ENCODE measurements at places on chromosomes 13 and 19.

GRCh38 chr13:51950722-51951121 is 60.5 kb downstream of the ATP7B start:
- DNase-seq: no peak

DNA sequence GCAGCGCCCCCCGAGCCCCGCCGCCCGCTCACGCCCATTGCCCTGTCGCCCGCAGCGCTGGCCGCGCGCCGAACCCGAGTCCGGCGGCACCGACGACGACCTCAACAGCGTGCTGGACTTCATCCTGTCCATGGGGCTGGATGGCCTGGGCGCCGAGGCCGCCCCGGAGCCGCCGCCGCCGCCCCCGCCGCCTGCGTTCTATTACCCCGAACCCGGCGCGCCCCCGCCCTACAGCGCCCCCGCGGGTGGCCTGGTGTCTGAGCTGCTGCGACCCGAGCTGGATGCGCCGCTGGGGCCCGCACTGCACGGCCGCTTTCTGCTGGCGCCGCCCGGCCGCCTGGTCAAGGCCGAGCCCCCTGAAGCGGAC is 518 bp downstream of the KLF2 start:
- peak; percentile 31 for DNase-seq

GRCh38 chr19:30910485-30911240 is 438.6 kb downstream of the TSHZ3 start:
- DNase-seq: no peak

DNA sequence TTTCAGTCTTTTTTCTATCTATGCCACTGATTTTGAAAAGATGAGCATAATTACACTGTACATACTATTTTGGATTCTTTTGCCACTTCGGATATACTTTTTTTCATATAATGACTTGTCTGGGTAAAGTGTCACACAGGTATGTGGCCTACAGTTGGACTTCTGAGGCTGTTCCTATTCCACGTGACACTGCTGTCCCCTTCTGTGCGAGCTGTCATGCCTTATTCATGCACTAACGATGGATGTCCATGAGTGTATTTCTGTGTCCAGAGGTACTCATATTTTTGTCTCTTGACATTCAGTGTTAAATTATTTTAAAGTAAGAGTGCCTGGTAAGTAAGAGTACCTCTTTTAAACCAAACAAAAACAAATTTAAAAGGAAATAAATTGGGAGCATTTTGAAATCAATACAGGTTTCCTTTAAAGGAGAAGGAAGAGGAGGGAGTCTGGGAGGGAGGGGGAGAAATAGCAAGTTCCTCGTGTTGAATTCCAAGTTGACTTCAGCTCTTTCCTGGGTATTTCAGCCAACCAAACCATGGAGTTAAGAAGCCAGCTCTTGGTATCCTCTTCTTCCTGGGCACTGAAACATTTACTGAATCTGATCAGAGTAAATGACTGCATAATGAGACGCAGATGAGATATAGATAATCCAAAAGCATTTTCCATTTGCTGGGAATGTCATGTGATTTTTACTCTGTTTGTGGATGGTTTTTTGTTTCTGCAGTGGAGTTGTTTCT is 61.3 kb downstream of the TNFRSF19 start:
- DNase-seq: no peak

GRCh38 chr13:102847272-102848234 is 1.7 kb downstream of the ERCC5 start:
- peak; percentile 41 for DNase-seq

DNA sequence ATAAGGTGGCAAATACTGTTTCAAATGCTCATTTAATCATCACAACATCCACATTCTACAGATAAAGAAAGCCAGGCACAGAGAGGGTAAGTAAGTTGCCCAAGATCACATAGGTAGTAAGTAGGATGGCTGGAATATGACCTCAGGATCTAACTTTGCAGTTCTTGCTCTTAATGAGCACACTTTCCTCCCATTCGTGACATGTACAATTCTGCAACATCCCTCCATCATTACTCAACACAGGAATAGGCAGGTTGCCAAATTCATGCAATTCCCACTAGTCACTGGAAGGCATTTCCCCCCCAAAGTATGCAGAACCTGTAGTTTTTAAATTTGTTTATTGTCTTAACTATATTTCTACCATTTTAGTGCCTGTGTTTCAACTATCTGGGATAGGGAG is 109.2 kb downstream of the OLFM4 start:
- peak; percentile 21 for DNase-seq

GRCh38 chr13:95447814-95448213 is 104.7 kb upstream of the CLDN10 start:
- DNase-seq: no peak

DNA sequence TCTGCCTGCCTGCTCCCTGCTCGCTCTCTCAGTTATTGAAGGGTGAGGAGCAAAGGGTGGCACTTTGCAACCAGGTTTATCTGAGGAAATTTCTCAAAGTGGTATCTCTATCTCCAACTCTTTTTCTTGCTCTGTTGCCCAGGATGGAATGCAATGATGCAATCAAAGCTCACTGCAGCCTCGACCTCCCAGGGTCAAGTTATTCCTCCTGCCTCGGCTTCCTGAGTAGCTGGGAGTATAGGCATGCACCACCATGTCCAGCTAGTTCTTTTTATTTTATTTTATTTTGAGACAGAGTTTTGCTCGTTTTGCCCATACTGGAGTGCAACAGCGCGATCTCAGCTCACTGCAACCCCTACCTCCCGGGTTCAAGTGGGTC is 4.9 kb downstream of the ACTMAP start:
- DNase-seq: no peak

- peak; percentile 73 for DNase-seq
These were observed 19.6 kb upstream of the C19orf33 start for GRCh38 chr19:38284422-38284821.

DNA sequence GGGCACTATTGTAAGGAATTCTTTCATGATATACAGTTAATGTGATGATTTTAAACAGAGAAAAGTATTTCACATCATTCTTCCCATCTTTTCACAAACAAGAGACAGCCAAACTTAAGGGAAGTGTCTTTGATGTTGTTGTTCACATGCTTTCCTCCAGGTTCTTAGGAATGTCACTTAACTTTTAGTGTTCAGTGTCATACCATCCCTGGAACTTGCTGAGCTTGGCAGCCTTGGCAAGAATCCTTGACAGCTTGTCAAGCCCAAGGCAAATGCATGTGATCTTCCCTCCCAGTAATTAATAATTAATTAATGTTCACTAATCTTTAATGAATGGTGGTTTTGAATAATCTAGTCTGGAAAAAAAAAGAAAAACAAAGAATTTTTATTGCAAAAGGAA is 727.9 kb upstream of the PRR20A start:
- DNase-seq: no peak

GRCh38 chr13:75368167-75368566 is 113.8 kb downstream of the TBC1D4 start:
- no peak for DNase-seq

DNA sequence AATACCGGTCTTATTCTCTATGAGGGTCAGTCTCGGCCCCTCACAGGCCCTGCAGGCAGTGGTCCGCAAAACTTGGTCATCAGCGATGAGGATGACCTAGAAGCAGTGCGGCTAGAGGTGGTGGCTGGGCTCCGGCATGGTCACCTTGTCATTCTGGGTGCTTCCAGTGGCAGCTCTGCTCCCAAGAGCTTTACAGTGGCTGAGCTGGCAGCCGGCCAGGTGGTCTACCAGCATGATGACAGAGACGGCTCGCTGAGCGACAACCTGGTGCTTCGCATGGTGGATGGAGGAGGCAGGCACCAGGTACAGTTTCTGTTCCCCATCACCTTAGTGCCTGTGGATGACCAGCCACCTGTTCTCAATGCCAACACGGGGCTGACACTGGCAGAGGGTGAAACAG is 1.8 kb downstream of the FREM2 start:
- no peak for DNase-seq

- peak; percentile 85 for DNase-seq
These were observed 8.6 kb downstream of the RUBCNL start for GRCh38 chr13:46378411-46378810.

DNA sequence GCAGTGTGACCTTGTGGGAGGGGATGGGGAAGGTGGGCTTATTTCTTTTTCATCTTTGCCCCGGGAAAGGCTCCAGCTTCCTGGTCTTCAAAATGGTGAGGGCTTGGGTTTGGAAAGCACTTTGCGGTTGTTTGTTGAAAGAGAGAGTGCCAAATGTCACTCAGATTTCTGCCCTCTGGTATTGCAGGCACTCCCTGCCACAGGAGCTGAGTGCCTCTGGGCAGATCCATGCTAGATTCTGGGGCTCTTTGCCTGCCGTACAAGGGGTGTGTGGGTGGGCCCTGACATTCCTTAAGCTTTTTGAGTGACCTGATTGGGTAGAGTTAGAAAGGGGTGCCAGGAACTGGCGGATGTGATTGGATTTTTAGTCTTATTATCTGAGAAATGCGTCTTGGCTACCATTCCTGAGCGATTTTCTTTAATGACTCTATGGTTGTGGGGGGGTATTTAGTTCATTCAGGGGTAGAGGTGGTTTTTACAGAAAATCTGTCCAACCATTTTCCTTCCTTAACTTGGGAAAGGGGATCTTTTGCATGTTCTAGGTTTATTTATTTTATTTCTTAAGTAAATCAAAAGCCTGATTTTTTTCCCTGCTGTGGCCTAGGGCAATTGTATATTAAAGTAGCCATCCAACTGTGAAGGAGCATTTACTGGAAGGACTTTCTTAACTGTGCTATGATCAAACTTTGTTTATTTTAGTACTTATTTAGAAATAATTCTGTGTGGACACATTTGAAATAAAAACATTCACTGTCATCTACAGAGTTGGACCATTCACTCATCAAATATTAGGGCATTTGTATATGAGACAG is 3.2 kb downstream of the ARHGAP35 start:
- no peak for DNase-seq

DNA sequence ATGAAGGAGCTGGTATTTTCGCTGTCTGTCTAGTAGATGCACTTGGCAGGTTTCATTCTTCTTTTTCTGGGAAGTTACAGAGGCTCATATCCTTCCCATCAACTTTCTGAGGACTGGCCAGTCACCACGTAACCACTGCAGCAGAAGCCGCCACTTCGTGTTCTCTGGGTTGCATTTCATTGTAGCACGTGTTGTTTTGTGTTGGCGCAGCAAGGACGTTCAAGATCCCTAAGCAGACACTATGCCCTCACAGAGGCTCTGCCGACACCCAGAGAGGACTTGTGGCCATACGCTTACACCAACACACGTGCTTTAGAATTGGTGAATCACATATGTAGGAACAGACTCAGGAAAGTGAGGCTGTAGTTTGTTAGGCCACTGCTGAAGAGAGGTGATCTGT is 42.2 kb upstream of the TEX29 start:
- no peak for DNase-seq
